Dermis blood vessel endothelial cell (primary cell): ENCODE measurements at places on chromosomes 12 and 14. TPM values are rescaled to one million over a fixed set of nuclear protein-coding genes. Genes with fewer than 3 reads are reported as not detected.

GRCh38 chr12:131209082-131210070 is 255.7 kb downstream of the ADGRD1 start:
- no peak for DNase-seq

DNA sequence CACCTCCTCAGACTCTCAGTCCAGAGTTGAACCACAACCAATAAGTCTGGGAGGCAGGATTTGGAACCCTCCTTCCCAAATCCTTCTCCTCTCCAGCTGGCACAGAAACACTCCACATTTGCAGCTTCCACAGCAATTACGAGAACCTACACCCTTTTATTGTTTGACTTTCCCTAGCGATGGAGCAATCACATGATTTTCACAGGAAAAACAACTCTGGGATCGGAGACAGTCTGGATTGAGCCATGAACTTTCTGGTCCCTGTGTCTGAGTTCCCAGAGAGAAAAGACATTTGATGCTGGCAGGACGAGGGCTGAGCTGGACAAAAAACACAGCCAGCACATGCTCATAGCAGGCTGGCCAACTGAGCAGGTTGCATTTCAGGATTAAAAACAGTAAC is 49.0 kb upstream of the STON2 start:
- DNase-seq, result no peak

DNA sequence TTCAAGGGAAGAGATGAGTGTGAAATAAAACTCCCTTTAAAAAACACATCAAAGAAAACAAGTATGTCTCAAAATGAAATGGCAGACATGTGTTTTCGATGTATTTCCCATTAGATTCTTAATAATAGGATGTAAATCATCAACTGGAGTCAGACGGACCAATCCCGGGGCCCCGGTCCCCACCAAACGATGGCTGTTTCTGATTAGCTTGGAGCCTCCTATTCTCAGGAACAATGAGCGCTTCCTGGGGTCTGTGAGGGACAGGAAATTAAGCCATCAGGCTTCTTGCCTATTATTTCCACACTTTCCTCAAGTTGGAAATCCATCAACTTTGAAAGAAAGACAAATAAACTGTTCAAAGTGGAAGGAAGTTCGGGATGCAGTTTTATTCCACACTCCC is 179.4 kb downstream of the EFCAB11 start:
- DNase-seq, result peak; percentile 60

Gene PLEKHD1
- under 0.01 TPM in 1 of 2 replicates, not detected in the other for total RNA-seq

Gene KRT3
- not detected in 2 replicates for total RNA-seq

- no peak for DNase-seq
Measured at GRCh38 chr12:30979371-30980259, 53.1 kb downstream of the TSPAN11 start.

GRCh38 chr14:81694419-81694818 is 160.8 kb upstream of the SEL1L start:
- no peak for DNase-seq

DNA sequence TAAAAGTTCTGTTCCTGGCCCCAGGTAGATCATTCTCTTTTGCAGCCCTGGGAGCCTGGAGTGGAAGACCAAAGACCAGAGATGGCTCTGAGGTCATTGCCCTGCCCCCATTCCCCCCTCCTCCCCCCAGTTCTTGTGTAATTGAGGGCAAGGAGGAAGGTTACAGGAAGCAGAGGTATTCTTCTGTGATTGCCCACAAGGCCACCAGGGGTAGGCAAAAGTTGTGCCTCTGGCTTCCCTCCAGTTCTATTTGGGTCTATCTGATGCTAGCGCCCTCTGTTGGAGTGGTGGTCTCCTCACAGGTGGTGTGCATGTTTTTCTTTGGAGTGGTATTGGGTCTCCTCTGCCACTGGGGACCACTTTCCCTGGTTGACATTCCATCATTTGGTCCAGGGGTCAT is 41.2 kb upstream of the CRY1 start:
- DNase-seq, result peak; percentile 15

DNA sequence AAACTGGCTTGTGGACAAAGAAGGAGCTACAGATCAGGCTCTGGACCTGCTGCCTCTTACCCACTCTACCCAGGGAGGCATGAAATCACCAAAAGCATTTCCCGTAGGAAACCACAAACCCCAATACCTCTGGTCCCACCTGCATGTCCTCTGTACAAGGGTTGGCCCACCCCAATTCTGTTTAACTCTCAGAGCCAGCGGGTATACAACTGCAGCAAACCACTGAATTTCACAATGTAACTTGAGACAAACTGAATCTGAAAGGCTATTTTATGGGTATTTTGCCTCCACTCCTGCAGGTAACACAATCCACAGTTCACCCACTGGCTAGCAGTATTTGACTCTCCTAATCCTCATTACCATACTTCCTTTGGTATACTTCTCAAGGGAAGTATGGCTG is 16.5 kb downstream of the SIX1 start:
- no peak for DNase-seq

GRCh38 chr14:101869217-101869616 is 95.2 kb upstream of the DYNC1H1 start:
- no peak for DNase-seq

Gene MANSC4
- not detected in 2 replicates for total RNA-seq

DNA sequence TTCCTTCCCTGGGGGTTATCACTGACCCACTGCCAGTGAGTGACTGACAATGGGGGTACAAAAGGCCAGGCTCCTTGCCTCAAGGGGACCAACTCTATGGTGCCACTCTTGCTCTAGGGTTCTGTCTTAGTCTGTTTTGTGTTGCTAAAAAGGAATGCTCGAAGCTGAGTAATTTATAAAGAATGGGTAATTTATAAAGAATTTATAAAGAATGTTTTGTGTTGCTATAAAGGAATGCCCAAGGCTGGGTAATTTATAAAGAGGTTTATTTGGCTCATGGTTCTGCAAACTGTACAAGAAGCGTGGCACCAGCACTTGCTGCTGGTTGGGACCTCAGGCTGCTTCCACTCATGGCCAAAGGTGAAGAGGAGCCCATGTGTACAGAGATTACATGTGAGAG is 15.8 kb upstream of the RASSF8 start:
- no peak for DNase-seq

DNA sequence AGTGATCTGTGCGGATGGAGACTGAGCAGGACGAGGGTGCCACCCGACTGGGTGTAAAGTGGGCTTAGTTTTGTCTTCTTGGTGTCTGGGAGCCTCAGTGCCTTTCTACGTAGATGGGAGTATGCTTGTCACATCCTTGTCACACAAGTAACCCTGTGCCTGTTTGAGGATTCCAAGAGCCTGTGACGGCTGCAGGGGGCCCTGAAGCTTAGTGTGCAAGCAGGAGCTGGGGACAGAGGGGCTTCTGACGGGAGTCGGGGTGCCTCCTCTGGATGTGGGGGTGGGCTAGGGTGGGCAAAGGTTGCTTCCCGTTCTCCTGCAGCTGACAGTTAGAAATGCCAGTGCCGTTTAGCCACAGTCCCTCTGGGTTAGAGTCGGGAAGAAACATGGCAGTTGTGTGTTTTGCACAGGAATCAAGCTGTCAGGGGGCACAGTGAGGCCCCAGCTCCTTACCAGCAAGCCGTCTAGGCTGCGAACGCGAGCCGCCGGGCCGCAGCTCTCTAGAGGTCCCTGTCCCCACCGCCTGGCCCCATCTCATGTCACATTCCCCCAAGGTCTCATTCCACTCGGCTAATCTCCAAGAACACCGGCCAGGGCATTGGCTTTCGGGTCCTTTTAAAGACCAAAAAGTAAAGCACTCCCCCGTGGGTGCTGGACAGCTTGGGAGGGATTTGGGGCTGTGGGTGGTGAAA is 7.0 kb downstream of the RTL1 start:
- DNase-seq, result no peak

Gene POTEG
- total RNA-seq, result not detected in 2 replicates

GRCh38 chr14:56505361-56505760 is 74.2 kb upstream of the TMEM260 start:
- no peak for DNase-seq

Gene KRT75
- not detected in 2 replicates for total RNA-seq

Gene DENR
- 27.1 and 39.8 TPM in 2 replicates for total RNA-seq

- DNase-seq, result no peak
Measured at GRCh38 chr14:74634481-74634880, 22.4 kb upstream of the LTBP2 start.

- DNase-seq, result no peak
Measured at GRCh38 chr12:29710104-29710503, 73.6 kb downstream of the TMTC1 start.

DNA sequence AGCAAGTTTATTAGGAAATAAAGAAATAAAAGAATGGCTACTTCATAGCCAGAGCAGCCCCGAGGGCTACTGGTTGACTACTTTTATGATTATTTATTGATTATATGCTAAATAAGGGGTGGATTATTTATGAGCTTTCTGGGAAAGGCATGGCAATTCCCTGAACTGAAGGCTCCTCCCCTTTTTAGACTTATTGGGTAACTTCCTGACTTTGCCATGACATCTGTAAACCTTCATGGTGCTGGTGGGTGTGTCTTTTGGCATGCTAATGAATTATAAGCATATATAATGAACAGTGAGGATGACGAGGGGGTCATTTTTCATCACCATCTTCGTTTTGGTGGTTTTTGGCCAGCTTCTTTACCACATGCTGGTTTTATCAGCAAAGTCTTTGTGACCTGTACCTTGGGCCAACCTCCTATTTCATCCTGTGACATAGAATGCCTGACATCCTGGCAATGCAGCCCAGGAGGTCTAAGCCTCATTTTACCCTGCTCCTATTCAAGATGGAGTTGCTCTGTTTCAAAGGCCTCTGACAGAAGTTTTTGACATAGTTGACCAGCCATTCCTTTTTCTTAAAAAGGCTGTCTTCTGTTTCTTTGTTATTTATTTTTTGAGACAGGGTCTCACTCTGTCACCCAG is 11.1 kb upstream of the PTGES3 start:
- DNase-seq, result no peak

Gene SLC17A8
- not detected in 2 replicates for total RNA-seq

Gene KLHL42
- total RNA-seq, result 23.6 and 33.4 TPM in 2 replicates

- no peak for DNase-seq
Measured at GRCh38 chr12:91111366-91112325, at the start of gene LUM. TSS of gene LUM (minus strand) at chr12:91111494. CDS start at chr12:91108979, 2,515 bp downstream.

- DNase-seq, result no peak
Measured at GRCh38 chr12:93857279-93857938, 180.2 kb downstream of the CRADD start.

DNA sequence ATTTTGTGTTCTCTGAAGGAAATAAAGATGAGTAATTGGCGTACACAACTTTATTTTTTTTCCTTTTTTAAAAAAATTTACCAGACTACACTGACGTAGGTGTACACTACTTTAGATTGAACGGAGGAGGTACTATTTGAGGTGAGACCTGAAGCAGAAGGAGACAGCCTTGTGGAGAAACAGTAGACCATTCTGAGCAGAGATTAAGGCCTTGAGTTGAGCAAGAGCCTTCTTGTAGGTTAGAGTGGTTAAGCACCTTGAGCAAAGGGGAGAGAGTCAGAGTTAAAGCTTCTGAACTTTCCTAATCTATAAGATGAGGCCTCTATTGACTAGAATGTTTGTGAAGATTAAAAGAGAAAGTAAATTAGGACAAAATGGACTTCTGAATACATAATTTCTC is 2.5 kb downstream of the LEMD3 start:
- peak; percentile 13 for DNase-seq

GRCh38 chr12:132610866-132611602 is 652 bp upstream of the LRCOL1 start:
- no peak for DNase-seq

Gene TSPAN9
- 70.8 and 125 TPM in 2 replicates for total RNA-seq

- no peak for DNase-seq
Measured at GRCh38 chr12:78981-79380, 12.4 kb downstream of the IQSEC3 start.

DNA sequence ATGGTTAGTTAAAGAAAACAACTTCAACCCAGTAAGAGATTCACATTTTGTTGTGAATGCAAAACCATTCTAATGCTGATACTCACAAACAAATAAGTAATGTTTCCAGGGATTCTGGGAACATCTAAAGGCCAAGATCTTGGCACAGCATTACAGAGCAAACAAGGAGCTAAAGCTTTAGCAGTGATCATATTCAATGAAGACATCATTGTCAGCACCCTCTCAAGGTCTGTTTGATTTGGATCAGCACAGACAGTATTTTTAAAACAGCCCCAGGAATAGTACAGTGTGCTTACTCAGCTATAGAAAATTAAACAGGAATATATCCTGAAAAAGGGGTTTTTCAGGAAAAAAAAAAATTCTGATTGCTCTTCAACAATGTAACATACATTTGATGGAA is 71.4 kb downstream of the TMEM260 start:
- DNase-seq, result no peak

GRCh38 chr12:52207106-52207505 is 15.3 kb upstream of the KRT80 start:
- no peak for DNase-seq

- DNase-seq, result no peak
Measured at GRCh38 chr12:92369056-92369455, 223.4 kb upstream of the BTG1 start.

GRCh38 chr12:118175823-118176447 is 40.0 kb downstream of the PEBP1 start:
- DNase-seq, result no peak

DNA sequence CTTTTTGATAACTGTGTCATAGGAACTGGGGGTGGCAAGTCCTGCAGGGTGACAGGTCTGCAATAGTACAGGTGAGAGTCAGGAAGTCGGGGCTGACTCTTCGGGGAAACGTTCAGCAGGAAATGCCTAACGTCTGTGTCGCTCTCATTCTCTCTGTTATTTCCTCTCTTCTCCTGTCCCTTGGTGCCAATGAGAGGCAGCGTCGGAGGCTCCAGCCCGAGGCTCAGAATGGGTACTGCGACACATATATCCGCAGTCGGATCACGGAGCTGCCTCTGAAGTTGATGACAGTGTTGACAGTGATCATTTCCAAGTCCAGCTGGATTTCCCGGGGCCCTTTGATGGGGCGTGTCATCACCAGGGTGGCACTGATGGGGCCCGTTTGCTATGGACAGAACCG is 2.7 kb upstream of the TC2N start:
- DNase-seq, result no peak

DNA sequence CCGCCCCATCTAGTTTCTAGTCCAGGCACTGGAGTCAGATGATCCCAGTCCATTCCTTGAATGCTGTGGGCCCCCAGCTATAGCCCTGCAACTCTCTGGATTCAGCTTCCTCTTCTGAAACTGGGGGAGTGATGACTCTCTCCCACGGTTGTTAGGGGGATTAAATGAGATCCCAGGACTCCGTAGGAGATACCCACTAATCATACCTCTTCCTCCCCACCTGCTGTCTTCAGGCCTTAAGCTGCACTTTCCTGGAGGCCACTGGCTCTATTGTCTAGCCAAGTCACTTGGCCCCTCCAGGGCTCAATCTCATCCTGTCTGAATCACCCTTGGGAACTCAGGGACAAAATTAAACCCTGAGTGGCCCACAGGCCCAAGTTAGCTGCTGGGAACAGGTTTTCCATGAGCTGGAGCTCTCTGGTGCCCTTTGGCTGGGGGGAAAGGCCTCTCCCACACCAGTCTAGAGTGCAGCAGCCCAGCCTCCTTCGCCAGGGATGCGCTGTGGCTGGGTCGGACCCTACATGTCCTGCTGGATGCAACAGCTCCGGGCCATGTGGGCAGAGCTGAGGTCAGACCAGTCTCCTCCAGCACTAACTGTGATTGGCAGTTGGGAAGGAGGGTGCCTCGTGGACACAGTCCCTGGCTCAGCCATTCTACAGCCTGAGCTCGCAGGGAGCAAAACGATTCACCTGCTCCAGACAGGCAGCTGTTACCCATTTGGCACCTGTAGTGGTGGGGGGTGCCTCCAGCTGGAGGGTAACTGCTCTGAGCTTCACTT is 6.0 kb upstream of the ASB2 start:
- no peak for DNase-seq

Gene KRT80
- 0.17 and 1.2 TPM in 2 replicates for total RNA-seq
